ENCODE measurements at places on chromosomes 6 and 20.

DNA sequence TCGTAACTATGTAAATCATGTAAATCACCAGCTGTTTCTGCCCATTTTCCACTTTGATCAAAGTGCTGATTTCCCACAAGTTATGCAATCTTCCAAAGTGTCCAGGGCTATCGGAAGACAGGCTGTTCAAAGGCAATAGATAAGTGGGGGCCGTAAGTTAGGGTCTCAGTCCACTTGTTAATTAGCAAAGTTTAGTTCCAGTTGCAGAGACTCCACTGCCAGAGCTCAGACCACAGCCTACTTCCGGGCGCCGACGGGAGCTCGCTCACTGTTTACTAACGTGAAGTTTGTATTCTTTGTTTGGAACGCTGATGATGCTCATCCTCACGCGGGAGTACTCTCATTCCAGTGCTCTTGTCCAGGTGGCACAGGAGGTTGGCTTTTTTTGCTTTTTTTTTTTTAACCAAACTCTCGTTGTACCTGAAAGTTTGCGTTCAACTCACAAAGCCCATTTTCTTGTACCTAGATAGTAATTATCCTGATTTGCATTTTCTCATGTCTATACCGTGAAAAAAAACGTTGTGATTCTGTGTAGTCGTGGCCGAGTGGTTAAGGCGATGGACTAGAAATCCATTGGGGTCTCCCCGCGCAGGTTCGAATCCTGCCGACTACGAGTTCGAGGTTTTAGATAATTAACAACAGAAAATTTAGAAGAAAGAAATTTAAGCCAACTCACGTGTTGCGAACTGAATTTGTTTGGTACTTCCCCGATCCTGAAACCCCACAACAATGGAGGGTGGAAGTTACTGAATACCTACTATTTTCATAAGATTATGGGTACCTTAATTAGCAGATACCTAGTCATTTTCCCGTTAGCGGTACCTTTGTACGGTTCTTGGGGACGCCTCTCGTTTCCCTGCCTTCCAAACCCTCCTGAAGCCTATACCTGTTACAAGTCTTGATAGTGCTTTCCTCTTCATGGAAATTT lies 29.9 kb upstream of the ZNF184 start:
- peak; percentile 61 for DNase-seq

DNA sequence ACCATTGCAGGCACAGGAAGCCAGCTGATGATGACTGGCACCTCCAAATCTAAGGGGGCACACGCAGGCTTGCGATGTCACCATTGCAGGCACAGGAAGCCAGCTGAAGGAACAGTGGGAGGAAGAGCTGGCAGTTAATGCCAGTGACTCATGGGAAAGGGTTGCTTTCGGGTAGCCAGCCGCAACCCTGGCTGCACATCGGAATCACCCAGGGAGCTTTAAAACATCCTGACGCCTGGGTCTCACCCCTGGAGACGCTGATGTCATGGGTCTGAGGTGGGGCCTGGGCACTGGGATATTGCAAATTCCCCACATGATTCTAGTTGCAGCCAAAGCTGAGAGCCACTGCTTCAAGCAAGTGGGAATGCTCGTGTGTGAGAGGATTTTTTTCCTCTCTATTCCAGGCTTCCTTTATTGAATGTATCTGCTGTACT lies 16.1 kb upstream of the CCN6 start:
- DNase-seq, result no peak

- DNase-seq, result no peak
Observed at GRCh38 chr20:25360631-25361286, 29.9 kb downstream of the ABHD12 start.

DNA sequence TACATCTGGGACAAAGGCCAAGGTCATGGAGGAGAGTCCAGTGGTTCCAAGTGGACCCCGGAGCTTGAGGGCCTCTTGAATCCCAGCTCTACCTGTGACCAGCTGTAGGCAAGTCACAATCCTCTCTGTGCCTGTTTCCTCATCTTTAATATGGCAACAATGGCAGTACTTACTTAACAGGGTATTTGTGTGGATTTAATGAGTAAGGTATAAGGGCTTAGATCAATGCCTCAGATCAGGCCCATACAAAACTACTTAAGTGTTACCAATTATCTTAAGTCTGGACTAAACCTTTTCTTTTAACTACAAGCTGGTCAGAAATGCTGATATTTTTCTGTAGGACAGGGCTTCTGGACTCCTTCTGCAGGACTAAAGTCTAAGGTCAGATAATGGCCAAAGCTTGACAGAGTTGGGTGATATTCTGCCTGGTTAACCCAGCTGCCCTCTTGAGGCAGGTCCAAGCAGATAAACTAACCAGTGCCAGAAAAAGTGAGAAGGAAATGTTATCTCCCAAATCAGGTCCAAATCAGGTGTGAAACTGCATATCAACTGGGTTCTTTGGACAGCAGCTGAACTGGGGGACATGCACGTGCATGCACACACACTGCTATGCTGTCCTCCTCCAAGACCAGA lies 2.2 kb downstream of the SULF2 start:
- DNase-seq, result no peak

- no peak for DNase-seq
Observed at GRCh38 chr6:13009461-13009860, 292.9 kb downstream of the PHACTR1 start.

GRCh38 chr20:41268917-41269652 lies 48.4 kb downstream of the ZHX3 start:
- no peak for DNase-seq

DNA sequence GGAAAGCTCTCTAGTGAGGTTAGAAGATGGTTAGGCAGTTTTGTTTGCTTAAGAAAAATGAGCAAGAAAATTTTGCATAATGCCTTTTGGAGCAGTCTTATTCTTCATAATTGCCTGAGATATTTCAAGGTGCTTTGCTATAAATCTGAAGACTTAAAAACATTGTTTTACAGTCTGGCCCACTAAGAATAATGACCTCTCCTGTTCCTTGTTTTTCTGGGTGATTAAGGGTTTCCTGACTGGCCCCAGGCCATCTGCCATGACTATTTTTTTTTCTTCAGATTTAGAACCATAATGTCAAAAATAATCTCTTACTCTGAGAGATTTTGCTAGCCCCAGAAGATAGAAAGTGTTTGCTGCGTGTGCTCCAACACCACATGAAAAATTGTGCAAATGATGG lies 72.3 kb upstream of the CENPW start:
- DNase-seq, result no peak

GRCh38 chr20:44471481-44471882 lies 4.2 kb upstream of the TTPAL start:
- no peak for DNase-seq

DNA sequence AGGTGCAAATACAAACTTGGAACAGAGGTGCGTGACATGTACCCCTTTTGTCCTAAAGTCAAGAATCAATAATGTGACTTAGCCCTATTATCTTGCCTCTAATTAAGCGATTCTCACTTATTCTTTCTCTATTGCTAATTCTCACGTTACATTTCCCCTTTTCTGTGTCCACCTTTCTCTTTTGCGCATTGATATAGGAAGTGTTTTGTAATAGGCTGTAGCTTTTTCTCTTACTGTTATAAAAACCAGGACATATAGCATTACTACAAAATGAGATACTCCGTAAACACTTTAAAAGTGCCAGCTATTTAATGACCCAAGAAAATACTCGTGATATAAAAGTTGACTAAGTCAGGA lies 669 bp upstream of the TMEM30A start:
- no peak for DNase-seq

- DNase-seq, result no peak
Observed at GRCh38 chr20:8005575-8006366, 13.8 kb downstream of the TMX4 start.

DNA sequence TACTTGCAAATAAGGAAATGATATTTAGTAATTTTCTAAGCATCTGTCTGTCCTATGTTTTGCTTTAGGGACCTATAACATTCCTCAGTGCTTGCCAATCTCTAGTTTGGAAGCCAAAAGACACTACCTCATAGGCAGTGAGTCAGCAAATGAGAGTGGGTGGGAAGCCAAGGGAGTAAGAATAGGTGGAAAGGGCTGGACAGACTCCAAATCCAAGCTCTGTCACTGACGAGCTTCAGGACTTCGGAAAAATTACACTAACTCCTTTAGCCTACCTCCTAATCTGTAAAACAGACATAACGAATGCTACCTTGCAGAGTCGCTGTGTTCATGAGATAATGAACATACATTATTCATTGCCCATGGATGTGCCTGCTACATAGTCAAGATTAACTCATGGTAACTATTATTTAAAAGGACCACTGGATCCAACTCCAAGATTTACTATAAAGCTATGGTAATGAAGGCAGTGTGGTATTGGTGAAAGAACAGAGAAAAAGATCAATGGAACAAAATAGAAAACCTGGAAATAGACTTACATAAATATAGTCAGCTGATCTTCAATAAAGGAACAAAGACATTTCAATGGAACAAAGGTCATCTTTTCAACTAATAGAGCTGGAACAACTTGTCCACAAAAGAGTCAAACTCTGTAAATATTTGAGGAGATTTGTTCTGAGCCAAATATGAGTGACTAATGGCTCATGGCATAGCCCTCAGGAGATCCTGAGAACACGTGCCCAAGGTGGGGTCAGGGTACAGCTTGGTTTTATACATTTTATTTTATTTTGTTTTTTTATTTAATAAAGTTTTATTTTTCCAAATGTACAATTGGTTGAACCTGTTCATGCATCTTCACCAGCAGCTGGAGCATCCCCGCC lies 64.1 kb downstream of the FAM50B start:
- DNase-seq, result no peak
